Activated CD4-positive, alpha-beta T cell treated with anti-CD3 and anti-CD28 coated beads, Interleukin-2, Interleukin-6, amounts not matched to agents 100 ng/mL and 50 ng/mL, durations not matched to agents 16 hours and 8 hours (primary cell): ENCODE measurements at places on chromosomes 2 and 18.

- DNase-seq: no peak
These were observed 1467.9 kb upstream of the ZEB2 start for GRCh38 chr2:145987793-145988192.

DNA sequence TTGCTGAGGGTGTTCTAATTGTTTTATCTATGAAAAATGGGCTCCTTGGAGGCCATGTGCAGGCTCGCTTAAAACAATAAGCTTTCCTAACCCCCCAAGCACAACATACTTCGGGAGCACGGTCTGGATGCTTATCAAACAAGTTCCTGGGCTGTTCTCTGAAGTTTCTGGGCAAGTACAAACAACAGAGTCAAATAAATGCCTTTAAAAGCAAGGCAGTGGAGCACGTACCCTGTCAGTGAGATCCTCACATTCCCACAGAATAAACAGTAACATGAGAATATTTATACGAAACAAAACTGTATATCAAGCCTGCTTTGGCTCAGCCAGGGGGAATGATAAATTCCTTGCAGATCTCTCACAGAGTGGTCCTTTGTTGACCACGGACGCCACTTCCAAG is 44.8 kb downstream of the FTCDNL1 start:
- no peak for DNase-seq

DNA sequence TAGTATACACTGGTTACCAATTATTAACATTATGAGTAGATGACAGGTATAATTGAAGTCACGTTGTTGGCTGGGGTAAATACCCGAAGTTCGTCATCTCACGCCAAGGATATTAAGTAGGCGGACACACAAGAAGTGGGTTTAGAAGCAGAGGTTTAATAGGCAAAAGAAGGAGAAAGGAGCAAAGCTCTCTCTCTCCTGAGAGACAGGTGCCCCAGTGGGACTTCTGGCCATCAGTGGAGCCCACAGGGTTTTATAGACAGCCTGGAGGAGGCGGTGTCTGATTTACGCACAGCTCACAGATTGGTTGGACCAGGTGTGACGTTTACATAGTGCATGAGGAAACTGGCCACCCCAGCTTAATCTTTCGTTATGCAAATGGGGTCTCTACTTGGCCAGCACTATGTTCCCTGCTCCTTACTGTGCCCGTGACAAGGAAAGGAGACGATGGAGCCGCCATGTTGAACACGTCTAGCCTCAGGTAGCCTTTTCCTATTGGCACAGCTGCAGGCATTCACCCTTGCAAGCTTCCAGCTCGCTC is 128.8 kb upstream of the KYNU start:
- no peak for DNase-seq

- no peak for DNase-seq
These were observed 230.3 kb upstream of the RBBP8 start for GRCh38 chr18:22702806-22703205.

DNA sequence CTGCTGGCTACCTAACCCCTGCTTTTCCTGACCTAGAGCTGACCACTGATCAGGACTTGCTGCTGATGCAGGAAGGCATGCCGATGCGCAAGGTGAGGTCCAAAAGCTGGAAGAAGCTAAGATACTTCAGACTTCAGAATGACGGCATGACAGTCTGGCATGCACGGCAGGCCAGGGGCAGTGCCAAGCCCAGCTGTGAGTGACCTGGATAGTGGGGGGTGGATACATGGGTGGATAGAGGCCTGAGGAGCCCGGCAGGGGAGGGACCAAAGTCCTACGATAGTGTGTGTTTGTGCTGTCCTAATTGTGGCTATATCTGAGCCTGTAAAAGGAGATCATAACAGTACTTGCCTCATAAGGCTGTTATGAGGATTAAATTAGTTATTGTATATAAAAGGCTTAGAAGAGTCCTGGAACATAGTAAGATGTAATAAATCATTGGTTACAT is 8.2 kb downstream of the PLCD4 start:
- no peak for DNase-seq

- DNase-seq: no peak
These were observed 25.7 kb downstream of the TUBB6 start for GRCh38 chr18:12333506-12334290.

GRCh38 chr2:240303896-240304745 is 131.3 kb upstream of the GPC1 start:
- DNase-seq: no peak

DNA sequence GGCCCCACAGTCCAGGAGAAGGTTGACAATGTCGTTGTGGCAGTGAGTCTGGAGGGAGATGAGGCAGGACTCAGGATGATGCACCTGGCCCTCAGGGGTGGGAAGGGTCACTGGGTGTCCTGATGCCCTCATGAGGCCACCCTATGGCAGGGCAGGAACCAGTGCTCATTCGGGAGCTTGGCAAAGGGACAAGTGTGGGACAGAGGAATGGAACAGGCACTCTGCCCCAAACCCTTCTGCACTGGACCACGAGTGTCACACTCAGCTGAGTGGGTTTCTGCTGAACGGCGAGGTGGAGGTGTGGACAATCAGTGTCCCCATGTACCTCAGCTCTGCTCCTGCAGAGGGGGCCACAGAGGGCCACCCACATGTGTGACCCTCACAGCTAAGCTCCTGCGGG is 32.0 kb downstream of the ANKMY1 start:
- DNase-seq: no peak

- peak; percentile 55 for DNase-seq
These were observed 773 bp downstream of the MBP start for GRCh38 chr18:77131652-77132368.

- DNase-seq: no peak
These were observed 425.3 kb downstream of the THSD7B start for GRCh38 chr2:137190411-137191195.

- no peak for DNase-seq
These were observed 178.8 kb downstream of the ANAPC1 start for GRCh38 chr2:111705239-111705638.

DNA sequence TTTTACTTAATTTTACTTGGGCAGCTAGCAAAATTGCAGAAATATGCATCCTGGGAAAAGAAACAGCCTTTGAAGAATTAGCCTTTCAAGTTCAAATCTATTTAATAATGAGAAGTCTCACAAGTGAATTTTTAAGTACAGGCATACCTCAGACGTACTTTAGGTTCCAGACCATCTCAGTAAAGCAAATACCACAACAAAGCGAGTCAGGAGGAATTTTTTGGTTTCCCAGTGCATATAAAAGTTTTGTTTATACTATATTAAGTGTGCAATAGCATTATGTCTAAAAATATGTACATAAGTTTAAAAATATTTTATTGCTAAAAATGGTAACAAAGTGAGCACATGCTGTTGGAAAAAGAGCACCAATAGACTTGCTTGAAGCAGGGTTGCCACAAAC is 50.8 kb upstream of the TWSG1 start:
- DNase-seq: no peak

DNA sequence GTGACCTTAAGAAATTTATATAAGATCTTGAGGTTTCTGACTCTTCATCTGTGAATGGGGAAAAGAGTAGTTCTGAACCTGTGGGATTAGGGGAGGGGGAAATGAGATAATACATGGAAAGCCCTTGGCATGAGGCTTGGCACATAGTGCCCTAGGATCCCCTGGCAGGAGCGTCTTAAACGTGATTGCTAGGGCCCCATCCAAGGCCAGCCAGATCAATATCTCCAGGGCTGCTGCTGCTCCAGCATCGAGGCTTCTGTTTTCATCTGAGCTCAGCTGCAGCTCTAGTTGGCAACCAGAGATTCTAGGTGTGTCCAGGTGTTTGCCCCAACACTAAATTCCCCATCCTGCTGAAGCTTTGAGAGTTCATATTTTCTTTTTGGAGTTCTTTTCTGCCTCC is 71.0 kb downstream of the IL1R2 start:
- DNase-seq: no peak

GRCh38 chr2:61018798-61019197 is 743 bp upstream of the PUS10 start:
- no peak for DNase-seq

DNA sequence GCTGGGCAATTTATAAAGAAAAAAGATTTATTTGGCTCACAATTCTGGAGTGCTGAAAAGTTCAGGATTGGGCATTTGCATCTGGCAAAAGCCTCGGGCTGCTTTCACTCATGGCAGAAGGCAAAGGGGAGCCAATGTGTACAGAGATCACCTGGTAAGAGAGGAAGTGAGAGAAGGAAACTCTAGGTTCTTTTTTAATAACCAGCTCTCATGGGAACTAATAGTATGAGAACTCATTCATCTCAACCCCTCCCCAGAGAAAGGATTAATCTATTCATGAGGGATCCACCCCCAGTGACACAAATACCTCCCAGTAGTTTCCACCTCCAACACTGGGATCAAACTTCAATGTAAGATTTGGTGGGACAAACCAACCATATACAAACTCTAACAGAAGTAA is 129.0 kb downstream of the EVA1A start:
- DNase-seq: no peak

DNA sequence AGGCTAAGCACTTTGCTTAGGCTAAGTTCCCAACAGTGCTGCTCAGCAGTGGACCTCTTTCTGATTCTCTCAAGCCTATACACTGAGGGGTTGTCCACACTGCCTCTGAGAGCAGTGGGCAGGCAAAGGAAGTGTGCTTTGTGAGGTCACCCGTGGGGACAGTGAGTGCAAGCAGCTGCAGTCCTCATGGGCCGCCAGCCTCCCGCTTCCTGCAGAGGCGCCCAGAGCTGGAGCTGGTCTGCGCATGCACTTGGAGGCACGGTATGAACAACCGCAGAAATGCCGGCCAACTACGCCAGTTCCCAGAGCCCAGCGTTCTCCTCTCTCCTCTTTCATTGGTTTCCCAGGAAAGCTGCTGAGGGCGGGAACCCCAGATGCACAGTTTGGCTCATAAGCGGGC is 149.5 kb upstream of the DLX2 start:
- DNase-seq: no peak

DNA sequence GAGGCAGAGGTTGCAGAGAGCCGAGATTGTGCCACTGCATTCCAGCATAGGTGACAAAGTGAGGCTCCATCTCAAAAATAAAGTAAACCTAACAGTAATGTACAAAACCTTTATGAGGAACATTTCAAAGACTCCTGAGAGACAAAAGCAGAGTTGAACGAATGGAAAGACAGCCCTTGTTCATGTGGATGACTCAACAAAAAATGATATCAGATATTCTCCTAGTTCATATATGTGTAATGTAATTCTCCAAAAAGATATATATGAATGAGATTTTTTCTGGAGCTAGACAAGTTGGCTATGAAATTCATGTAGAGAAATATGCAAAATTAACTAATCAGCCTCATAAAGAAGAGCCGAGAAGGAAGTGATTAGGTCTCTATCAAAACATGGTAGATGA is 61.7 kb downstream of the KIAA1328 start:
- DNase-seq: no peak

- no peak for DNase-seq
These were observed 17.3 kb upstream of the FEZ2 start for GRCh38 chr2:36615222-36615621.
